GM12878 (cell line): ENCODE measurements at places on chromosomes 1 and 21. TPM values are rescaled to one million over a fixed set of nuclear protein-coding genes. Genes with fewer than 3 reads are reported as not detected.

Gene FAM78B
- polyA plus RNA-seq: 0.71 and 1.5 TPM in 2 replicates

Gene LEFTY1
- 0.23 TPM in 1 of 2 replicates, not detected in the other for polyA plus RNA-seq

Gene NBPF10
- polyA plus RNA-seq: 0.04 and 0.07 TPM in 2 replicates

Gene CNN3
- polyA plus RNA-seq: 48.4 and 50.2 TPM in 2 replicates

Gene RYR2
- not detected in 2 replicates for polyA plus RNA-seq

Gene SSX2IP
- 12.0 and 12.8 TPM in 2 replicates for polyA plus RNA-seq

Gene SYNC
- not detected in 2 replicates for polyA plus RNA-seq

Gene VPS13D
- polyA plus RNA-seq: 4.6 and 4.9 TPM in 2 replicates

Gene C1orf53
- polyA plus RNA-seq: 4.2 and 4.7 TPM in 2 replicates

Gene CORT
- 0.38 and 0.56 TPM in 2 replicates for polyA plus RNA-seq

Gene ANGPTL7
- polyA plus RNA-seq: not detected in 2 replicates

Gene P3H1
- polyA plus RNA-seq: 22.8 and 25.7 TPM in 2 replicates

Gene CYP4A22
- not detected in 2 replicates for polyA plus RNA-seq

Gene CYP4B1
- polyA plus RNA-seq: not detected in 2 replicates

Gene CNTN2
- not detected in 2 replicates for polyA plus RNA-seq

Gene TNFSF4
- 13.8 and 15.9 TPM in 2 replicates for polyA plus RNA-seq

Gene OXCT2
- polyA plus RNA-seq: 0.32 and 0.60 TPM in 2 replicates

Gene CD1E
- not detected in 2 replicates for polyA plus RNA-seq

Gene OR2L5
- not detected in 2 replicates for polyA plus RNA-seq

Gene CYP4A11
- polyA plus RNA-seq: not detected in 2 replicates

Gene MYBPH
- polyA plus RNA-seq: not detected in 2 replicates

Gene CD5L
- polyA plus RNA-seq: 0.11 and 0.33 TPM in 2 replicates

Gene HSD3B2
- polyA plus RNA-seq: not detected in 2 replicates

Gene SLAMF9
- not detected in 2 replicates for polyA plus RNA-seq

Gene ASAP3
- 0.34 TPM in 1 of 2 replicates, not detected in the other for polyA plus RNA-seq

Gene AADACL4
- not detected in 2 replicates for polyA plus RNA-seq

Gene SLC30A10
- polyA plus RNA-seq: not detected in 2 replicates

Gene INSRR
- not detected in 2 replicates for polyA plus RNA-seq

Gene S100B
- polyA plus RNA-seq: not detected in 2 replicates

Gene KIRREL1
- not detected in 2 replicates for polyA plus RNA-seq

Gene KRTAP13-4
- not detected in 2 replicates for polyA plus RNA-seq

Gene LINGO4
- not detected in 2 replicates for polyA plus RNA-seq

Gene C8A
- not detected in 2 replicates for polyA plus RNA-seq
